Caco-2 (cell line): ENCODE measurements at places on chromosomes 11 and 22.

- peak; percentile 46 for DNase-seq
Observed at GRCh38 chr11:64090806-64091516, 55.2 kb downstream of the FLRT1 start.

DNA sequence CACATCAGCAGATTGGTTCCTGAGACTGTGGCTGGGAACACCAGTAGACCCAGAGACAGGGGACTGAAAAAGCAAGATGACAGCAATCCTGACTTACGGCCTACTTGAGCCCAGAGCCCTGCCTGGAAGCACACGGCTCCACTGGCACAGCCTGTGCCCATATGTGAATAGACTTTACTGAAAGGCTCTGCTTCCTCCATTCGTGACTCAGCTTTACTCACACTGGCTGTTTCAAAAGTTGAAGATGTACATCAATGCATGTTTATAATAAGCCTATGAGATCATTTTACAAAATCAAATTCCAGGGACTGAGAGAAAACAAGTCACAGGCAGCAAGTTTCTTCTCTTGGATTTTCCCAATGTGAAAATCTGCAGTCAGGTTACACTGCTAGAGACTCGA, 134.6 kb upstream of the TEAD1 start:
- DNase-seq: no peak

DNA sequence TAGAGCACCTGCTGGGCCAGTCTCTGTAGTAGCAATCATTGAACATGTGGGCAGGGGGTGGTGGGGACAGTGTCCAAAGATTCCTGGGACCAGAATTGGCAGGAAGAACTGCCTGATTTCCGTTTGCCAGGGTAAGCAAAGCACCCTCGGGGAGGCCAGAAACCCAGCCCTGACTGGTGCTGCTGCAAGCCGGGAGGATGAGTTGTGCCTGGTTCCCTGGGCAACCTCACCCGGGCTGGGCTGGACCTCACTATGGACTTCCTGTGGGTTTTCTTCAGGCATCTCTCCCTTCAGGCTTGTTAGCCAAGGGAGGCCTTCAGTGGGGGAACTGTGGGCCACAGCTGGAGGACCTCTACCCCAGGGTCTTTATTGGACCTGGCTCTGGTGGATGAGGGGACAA, 8.0 kb upstream of the POU2F3 start:
- no peak for DNase-seq

DNA sequence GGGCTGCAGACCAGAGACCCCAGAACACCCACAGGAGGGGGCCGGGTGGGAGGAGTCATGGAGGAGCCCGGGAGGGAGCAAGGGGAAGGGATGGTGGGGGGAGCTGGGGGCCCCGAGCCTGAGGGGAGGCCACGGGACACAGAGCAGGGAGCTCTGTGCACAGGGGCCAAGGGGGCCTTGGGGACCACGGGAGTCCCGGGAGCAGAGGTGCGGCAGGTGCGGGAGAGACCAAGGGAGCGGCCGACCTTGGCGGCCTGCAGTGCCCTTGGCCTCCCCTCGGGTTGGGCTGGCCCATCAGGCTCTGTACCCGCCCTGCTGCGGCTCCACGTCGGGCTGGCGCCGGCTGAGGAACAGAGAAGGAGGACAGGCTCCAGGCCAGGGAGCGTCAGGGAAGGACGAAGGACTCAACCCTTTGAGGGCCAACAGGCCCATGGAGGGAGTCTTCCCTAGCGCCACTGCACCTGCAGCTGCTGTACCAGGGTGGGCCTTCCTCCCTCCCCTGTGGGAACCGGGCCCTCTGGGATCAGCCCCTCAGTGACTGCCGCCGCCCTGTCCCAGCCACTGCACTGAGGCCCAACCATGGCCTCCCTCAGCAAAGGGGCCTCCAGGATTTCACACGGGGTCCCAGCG, 17.8 kb upstream of the BRSK2 start:
- no peak for DNase-seq

DNA sequence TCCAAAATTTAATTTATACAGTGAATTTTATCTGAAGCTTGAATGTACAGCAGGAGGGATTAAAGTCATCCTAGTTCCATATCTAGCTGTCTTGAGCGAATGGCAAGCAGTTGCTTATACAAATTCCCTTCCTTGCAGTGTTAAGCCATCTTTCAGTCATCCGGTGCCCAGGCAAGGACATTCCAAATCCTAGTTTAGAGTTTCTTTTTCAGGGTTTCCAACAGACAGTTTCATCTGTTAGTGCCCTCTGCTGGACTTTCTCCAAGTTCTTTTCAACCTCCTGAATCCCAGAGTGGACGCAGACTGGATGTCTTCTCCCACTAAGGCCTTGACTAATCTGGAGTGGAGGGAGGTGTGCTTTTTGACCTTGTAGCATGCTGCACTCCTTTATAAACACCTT, 45.4 kb downstream of the GRAMD1B start:
- peak; percentile 24 for DNase-seq

DNA sequence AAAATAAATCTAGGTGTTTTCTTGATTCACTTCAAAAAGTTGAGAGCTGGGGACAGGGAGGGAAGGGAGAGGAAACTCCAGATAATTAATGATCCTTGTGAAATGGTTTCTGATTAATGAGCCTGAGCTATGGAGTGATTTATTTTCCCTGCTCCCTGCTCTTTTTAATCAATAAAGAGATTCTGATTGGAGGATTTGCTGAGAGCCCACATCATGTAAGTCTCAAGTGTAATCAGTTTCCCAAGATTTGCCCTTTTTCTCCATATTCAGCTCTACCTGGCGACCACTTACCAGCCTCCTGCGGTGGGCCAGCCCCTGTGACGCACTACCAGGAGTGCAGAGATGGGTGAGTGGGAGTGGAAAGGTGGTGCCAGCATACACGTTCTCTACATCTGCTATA, 114.0 kb downstream of the NAV2 start:
- DNase-seq: no peak

- no peak for DNase-seq
Observed at GRCh38 chr11:116275635-116276034, 497.2 kb downstream of the BUD13 start.

DNA sequence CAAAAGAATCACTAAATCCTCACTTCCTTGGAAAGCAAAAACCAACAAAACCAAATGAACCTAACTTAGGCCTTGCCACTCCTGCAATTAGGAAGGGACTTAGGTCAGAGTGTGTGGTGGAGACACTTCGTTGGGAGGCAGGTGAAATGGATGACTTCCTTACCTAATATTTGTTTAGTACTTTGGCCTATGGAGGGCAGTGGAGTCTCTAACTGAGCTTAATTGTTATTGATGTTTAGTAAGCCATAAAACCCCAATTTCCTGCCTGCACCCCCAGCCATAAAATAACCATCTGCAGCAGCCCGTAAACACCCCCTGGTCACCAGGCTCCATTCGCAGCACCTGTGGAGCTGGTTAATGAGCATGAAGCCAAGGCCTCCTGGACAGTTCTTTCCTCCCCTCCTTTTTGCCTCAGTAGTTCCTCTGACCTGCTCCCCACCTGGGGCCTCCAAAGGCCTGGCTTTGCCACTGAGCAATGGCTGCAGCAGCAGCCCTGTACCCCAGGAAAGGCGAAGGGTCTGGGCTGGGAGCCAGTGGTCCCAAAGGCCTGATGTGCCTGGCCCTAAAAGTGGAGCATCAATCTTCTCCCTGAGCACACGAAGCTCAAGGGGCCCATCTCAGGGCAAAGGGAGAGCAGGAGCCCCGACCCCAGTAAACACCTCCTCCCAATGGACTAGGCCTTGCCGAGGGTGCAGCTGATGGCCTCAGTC, 15.6 kb upstream of the SYT13 start:
- DNase-seq: no peak

DNA sequence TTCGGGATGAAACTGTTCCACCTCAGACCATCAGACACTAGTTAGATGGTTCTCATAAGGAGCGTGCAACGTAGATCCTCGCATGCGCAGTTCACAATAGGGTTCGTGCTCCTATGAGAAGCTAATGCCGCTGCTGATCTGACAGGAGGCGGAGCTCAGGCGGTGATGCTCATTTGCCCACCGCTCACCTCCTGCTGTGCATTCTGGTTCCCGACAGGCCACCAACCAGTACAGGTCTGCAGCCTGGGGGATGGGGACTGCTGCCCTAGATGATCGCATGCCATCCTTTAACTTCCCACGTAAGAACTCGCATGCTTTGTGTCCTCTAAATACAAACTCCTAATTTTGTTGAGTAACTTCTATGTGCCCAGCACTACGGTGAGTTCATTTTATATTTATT, 62.6 kb downstream of the EFCAB6 start:
- DNase-seq: no peak

- DNase-seq: peak; percentile 47
Observed at GRCh38 chr22:23908587-23909205, 14.5 kb downstream of the MIF start.

DNA sequence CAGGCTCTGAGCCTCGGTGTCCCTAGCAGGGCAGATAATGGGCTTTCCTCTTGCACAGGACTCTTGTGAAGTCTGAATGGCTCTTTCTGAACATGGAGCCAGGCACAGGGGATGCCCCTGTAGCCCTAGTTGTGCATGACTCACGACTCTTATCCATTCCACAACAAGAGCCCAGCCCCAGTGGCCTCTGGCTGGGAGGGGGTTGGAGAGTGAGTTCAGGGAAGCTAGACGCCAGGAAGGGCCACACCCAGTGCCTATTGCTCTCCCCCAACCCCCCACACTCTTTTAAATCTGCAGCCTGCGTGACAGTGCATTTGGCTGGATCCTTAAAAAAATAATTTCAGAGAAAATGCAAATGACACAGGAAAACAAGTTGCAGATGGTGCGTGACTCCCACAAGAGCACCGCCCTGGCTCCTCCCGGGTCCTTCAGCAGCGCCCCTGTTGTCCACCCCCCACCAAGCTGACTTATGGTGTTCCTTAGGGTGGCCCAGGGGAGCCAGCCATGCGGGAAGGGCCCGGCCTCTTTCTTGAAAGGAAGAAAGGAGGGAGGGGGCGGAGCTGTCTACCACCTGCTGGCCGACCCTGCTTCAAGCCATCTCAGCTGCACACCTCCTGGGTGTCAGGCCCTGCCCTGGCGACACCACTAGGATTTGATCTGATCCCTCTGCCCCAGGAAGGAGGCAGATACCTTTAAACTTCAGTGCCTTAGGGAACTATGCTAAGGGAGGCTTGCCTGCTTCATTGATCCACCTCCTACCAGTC, 74.7 kb downstream of the MN1 start:
- DNase-seq: no peak

DNA sequence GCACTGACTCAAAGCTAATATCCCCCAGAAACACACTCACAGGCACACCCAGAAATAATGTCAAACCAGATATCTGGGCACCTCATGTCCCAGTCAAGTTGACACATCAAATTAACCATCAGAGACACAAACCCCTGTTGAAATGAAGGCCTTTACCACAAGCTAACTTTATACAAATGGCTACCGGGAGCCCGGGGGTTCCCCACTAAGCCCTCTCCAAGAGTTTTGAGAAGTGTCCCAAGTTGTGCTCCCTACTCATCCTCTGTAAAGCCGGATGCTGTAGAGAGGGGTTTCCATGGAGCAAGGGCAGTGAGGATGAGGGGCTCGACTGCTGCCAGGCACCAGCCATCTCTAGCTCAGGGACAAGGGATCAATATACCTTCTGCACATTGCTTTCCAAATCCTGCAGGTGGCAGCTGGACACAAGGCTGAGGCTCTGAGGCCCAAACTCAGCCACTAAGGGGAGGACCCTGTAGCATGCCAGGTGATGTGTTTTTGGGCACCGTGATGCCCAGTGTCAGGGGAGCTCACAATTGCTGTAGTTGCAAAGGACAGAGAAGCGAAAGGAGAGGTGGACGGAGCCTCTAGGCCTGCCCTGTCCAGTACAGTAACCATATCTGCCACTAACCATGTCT, 145.7 kb downstream of the TTC17 start:
- peak; percentile 42 for DNase-seq

DNA sequence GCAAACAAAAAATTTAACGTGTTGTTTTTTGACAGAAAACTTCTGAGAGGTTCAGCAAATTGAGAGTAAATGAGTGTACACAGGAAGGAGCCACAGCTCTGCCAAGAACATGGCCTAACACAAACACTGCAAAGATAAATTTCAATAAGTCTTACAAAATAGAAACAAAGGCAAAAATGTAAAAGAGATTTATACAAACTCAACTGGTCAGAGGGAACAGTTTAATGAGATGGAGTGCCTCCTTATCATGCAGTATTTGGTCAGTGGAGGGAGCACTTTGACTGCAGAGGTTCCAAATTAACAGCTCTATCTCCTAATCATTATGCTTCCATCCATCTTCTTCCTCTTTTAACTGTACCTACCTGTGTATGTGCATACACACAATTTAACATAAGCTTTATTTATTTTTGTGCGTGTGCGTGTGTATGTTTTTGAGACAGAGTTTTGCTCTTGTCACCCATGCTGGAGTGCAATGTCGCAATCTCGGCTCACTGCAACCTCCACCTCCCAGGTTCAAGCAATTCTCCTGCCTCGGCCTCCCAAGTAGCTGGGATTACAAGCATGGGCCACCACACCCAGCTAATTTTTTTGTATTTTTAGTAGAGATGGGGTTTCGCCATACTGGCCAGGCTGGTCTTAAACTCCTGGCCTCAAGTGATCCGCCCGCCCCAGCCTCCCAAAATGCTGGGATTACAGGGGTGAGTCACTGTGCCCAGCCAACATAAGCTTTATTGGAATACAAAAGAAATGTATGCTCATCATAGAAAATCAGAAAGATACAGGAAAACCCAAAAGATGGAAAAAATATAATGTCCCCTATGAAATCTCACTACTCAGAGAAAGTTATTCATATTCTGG, 111.9 kb downstream of the MRTFA start:
- no peak for DNase-seq

DNA sequence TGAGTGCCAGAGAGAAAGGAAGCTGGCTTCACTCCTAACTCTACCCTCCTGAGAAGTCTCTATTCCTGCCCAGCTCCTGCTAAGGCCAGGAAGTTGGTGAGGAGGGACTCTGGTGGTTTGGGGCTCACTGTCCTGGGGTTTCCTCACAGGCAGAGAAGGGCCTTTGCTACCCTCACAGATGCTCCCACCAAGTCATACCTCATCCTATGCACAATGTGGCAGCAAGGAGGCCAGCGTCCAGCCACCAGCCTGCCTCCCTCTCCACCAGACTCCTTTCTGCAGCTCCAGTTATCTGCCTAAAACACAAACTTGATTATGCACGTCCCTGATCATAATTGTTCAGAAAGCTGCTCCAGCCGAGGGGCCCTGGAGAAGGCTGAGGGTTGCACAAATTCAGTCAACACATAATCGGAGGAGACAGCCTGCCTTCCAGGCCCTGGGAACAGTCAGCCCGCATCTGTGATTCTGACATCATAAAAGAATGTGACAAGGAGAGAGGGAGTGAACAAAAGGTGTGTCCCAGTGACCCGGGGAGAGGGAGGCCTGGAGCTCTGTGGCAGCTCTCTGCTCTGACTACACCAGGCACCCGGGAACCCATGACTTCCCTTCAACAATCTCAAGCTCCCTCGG, 28.8 kb downstream of the DKK3 start:
- no peak for DNase-seq

DNA sequence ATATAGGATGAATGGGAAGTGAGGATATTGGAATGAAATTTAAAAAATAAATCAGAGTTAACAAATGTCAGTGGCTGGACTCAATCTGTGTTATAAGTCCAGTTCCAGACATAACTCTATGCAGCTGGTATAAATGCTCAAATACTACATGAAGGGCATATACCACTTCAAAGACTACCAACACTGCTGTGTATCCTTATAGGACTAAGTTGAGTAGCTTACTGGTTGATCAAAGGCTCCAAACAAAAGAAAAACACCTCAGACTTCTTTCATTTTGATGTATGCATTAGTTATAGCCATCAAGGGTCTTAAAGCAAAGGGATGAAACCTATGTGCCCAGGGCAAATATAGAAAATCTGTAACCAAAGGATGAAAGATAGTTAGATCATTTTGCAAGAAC, 86.2 kb downstream of the PAK1 start:
- DNase-seq: no peak
